ENCODE measurements at places on chromosomes 12 and 14.

- peak; percentile 92 for DNase-seq
Observed at GRCh38 chr12:62848418-62848817, 86.5 kb downstream of the PPM1H start.

DNA sequence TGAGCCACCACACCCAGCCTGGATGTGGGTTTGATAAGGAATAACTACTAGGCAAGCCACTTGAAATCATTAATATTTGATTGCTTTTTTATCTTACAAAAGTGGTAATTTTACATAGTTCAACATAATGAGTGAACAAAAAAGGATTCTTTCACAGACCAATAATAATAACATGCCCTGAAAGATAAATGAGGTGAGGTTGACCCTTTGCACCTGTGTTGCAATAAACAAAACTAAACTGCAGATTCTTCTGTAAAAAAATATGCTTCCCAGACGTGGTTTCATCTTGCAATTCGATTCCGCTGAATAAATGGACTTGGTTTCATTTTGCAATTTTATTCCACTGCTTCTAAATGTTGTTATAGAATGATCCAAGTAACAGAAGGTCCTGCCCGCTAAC, 1514.9 kb upstream of the TMEM132C start:
- no peak for DNase-seq

GRCh38 chr14:77498984-77499527, 440 bp upstream of the ISM2 start:
- DNase-seq: no peak

- DNase-seq: no peak
Observed at GRCh38 chr14:91261115-91261514, 16.6 kb upstream of the GPR68 start.

- no peak for DNase-seq
Observed at GRCh38 chr14:24409192-24409591, 10.4 kb downstream of the NYNRIN start.

GRCh38 chr12:115758877-115759620, 518.4 kb downstream of the MED13L start:
- no peak for DNase-seq

- DNase-seq: no peak
Observed at GRCh38 chr12:51730745-51731144, 117.8 kb downstream of the FIGNL2 start.

GRCh38 chr12:46562625-46563225, 190.2 kb upstream of the SLC38A2 start:
- DNase-seq: peak; percentile 83

- DNase-seq: no peak
Observed at GRCh38 chr12:59007620-59008019, 87.3 kb upstream of the LRIG3 start.

All from brain microvascular endothelial cell (primary cell).